ENCODE measurements at places on chromosomes 7 and 10. TPM values are rescaled to one million over a fixed set of nuclear protein-coding genes. Genes with fewer than 3 reads are reported as not detected.

Gene MYL10
- total RNA-seq, result 0.30 TPM

Gene PAPSS2
- 10.2 TPM for total RNA-seq

DNA sequence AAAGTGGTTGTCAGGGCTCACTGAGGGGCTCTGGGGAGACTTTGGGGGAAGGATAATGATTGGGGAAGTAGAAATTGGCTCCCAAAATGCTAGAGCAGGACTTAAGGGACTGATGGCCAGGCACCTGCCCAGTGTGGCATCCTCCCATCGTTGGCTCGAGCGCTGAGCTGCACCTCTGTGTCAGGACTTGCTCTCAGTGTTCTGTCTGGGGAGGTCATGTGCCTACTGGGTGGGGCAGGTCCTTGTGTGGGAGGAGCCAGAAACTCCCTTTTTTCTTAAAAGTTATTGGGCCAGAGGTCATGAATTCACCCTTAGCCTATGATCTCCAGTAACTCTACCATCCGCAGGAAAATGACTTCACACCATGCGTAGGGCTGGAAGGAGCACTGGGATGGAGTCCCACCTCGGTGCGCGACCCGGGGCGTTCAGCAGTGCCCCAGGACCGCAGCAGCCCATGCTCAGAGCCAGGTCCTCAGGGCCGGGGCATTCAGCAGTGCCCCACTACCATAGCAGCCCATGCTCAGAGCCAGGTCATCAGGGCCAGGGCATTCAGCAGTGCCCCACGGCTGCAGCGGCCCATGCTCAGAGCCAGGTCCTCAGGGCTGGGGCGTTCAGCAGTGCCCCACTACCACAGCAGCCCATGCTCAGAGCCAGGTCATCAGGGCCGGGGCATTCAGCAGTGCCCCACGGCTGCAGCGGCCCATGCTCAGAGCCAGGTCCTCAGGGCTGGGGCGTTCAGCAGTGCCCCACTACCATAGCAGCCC, 221.9 kb downstream of the EBF3 start:
- no peak for DNase-seq

Gene ASB15
- not detected for total RNA-seq

Gene NRAP
- 0.34 TPM for total RNA-seq

- DNase-seq, result no peak
Measured at GRCh38 chr10:44851881-44852280, 59.3 kb upstream of the TMEM72 start.

DNA sequence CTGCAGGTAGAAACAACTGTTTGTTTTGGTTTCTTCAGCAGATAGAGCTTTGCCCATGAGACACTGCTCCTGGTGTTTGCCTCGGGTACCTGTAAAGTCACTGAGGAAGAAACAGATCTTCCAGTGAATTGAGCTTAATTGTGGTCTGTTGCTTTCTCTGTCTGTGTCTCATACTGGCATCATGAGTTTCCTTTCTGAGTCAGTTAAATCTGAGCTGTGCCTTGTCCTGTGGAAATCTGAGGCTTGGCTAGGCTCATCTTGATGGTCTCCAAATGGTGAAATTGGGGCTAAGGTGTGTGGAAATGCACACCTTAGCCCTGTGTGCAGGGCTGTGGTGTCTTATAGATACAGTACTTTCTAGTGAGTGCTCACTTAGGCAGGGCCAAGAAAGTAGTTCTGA, 67.4 kb downstream of the GBF1 start:
- DNase-seq, result no peak

GRCh38 chr10:95664543-95664942, 8.0 kb upstream of the ALDH18A1 start:
- no peak for DNase-seq

DNA sequence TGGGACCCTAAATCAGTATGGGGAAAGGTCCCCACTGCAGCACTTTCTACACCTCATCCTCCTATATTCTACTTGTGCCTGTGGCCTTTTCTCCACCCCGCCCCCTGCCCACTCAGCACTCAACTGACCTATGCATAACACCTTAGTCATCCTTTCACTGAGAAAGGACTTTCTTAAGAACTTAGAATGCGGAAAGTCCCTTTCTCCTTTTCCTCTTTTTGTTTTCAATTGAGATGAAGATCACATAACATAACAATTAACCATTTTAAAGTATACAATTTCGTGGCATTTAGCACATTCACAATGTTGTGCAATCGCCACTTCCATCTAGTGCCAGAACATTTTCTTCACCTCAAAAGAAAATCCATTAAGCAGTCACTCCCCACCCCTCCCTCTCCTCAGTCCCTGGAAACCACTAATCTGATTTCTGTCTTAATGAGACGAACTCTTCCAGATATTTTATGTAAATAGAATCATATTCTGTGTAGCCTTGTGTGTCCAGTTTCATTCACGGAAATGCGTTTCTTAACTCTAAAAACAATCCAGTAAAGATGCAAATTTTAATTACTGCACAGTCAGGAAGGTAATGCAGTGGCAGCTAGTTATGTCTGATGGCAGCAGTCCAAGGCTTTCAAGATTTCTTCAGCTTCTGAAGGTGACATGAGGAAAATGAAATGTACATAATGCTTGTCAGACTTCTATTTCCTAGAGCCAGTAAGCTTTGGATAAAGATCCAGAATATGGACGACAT, 41.7 kb downstream of the FAS start:
- DNase-seq, result peak; percentile 59

Gene TIMM23
- total RNA-seq, result 125 TPM

Gene OGA
- 114 TPM for total RNA-seq

DNA sequence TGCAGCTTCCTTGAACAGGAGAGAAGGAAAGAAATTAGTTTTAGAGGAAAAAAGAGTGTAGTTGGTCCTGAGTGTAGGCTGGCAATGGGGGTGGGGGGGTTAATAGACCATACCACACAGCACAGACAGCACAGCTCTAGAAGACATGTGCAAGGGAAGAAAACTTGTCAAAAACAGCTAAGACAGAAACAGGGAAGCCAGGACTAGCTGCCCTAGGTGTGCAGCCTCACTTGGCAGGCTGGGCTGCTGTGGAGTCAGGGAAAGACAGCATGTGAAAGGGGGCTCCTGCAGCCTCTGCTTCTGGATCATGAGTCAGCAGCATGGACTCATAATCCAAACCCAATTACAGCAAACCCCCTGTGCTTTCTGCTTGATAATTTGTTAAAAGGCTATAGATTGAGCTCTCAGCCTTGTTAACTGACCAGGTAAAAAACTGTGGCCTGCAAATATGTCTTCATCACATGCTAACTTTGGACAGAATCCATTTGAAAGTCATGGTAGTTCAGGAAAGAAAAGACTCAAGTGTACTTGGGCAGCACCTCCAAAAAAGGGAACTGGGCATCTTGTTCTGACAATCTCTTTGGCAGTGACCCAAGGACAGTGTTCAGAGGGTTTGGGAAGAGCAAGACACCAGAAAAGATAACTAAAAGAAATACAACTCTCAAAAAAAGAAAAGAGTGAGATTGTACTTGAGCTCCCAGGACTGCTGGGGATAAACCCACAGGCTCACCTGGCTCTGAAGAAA, 142.2 kb upstream of the VWC2 start:
- no peak for DNase-seq

Gene SLC18A3
- total RNA-seq, result 0.28 TPM

Gene PON1
- not detected for total RNA-seq

Gene KLF14
- not detected for total RNA-seq

Gene MACROH2A2
- total RNA-seq, result 326 TPM

All from A673 (cell line).